ENCODE measurements at places on chromosomes 5 and 9.

DNA sequence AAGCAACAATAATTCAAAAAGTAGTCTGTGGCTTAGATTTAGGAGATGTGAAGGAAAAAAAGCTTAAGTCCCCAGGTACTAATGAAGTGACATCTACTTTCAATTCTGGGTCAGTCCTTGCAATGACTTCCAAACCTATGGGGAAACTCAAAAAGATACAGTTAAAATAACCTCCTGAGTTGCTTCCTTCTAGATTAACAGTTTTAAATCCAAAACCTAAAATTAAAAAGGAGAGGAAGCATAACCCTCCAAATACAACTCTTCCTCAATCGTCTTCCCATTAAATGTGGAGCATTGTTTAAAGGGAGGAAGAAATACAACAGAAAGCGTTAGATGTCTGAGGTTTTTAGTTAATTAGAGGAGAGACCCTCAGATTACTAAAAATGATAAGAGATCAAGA lies 75.7 kb downstream of the AGTPBP1 start:
- DNase-seq, result no peak

DNA sequence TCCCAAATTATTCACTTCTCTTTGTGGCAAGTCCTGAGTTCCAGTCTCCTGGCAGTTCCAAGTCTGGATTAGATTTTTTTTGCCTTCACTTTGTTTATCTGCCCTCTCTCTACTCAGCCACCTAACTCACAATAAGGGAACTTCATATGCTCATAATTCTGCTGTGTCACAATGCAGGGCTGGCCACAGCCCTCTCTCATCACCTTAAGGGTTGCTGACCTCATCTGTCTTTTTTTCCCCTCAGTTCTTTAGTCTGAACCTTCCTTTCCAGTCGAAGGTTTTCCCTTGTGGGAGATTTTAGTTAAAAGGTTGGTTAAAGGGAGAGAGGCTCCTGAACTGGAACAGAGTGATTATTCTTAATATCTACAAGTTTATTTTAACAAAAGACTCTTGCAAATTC lies 4.1 kb downstream of the BAG1 start:
- DNase-seq, result no peak

- DNase-seq, result peak; percentile 58
Observed at GRCh38 chr9:86413971-86414880, 60.0 kb upstream of the TUT7 start.

DNA sequence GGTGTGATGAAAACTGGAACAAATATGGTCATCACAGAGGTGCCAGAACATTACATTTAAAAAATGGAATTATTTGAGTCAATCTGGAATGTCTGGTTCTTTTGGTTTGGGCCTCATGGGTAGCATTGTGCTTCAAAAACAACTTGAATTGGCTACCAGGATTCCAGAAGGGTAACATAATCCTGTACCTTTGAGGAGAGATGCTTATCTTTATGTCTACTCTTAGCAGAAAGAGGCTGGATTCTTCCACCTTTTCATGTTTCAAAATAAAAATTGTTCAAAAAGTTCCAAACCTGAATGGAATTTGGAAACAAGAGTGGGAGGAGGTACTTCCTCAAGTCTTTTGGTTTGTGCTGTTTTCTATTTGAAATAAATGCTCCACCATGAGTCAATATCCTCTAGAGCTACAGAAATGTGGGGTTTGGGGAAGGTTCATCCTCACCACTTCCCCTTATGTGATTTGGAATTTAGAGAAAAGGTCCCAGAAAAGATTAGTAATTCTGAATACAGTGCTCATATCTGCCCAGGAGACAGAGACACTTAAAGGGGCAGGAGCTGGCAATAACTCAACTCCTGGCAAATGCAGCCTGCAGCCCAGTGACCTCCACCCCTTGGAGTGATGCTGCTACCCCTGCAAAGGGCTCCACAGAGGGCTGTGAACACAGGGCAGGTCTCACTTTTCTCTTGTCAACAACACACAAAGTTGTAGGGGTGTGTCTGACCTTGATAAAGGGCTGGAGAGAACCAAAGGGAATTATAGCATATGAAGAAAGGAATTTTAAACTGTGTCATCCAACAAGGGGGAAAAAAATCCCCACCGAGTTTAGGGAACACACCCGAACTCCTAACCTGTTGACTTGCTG lies 272.8 kb downstream of the CWC27 start:
- no peak for DNase-seq

DNA sequence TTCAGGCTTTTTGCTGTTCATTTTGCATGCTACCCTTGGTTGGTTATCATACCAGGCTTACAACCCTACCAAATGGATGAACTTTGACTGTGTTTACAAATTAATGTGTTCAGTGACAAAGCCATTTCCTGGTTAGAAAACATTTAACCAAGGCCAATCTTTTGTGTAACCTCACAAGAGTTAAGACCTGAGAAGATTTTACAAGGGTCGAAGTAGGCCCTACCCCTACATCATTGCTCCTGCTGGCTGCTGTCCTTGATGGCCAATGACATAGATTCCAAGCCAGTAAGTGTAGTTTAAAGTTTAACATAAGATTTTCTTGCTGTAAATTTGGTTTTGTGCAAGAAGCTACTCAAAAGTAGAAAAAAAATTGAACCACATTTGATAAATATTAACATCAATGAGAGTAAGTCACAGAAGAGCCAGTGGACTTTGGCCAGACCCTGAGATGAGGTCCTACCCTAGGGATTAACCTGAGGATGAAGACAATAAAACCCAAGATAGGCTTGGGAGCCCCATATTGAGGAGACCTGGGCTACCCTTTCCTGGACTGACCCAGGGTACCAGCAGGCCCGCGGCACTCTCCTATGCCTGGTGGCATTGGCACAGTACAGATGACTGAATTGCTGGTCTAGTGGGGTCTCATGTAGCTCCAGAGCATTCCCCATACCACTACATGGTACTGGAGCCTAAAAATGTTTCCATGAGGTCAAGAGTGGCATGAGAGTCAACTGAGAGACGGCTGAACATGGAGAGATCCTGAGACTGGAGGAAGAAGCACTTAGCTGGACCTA lies 8.3 kb downstream of the C1QTNF3 start:
- DNase-seq, result no peak

DNA sequence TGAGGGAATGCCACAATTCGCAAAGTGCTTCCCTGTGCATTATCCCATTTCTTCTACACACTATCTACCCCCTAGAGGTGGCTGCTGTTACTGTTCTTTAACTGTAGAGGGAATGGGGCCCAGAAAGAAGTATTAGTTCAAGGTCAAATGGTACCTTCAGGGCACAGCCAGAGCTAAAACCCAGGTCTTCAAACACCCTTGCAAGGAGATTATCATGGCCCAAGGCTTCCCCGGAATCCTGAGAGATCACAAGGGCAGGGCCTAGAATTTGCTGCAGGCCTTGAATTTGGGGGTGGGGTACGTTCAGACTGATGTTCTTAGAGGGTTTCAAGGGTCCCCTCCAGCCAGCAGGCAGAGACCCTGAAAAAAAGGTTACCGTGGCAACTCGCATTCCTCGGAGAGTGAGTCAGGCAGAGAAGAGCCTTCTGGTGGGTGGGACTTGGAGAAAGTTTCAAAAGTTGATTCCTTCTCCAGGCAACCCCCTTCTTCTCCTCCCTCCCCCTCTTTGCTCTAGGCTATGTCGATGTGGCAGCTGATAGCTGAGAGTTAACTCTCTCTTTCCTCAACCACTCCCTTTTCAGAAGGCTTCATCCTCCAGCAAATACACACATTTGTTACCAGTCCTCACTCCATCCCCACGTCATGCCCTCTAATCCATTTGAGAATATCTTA lies 1.9 kb downstream of the SPARC start:
- peak; percentile 55 for DNase-seq

DNA sequence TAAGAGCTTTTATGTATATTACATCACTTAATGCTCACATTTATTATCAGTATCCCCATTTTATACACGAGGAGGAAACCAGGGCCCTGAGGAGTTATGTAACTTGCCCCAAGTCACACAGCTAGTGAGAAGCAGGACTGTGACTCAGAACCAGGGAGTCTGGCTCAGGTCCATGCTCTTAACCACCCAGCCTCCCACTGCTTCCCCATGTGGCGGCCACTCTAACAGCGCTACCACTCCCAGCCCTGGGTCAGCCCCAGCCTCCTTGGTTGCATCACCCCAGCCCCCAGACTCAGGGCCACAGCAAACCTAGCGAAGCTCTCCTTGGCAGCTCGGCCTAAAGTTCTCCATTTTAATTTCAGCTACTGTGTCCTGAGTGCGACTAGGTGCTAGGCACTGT lies 159.1 kb downstream of the PAX5 start:
- DNase-seq, result no peak

GRCh38 chr9:96363175-96363967 lies 20.1 kb downstream of the SLC35D2 start:
- DNase-seq, result no peak

- no peak for DNase-seq
Observed at GRCh38 chr5:130568791-130569190, 596.3 kb downstream of the HINT1 start.

- DNase-seq, result no peak
Observed at GRCh38 chr9:16824545-16825330, 45.7 kb downstream of the BNC2 start.

- DNase-seq, result peak; percentile 26
Observed at GRCh38 chr5:64206653-64207052, 41.0 kb downstream of the RNF180 start.

DNA sequence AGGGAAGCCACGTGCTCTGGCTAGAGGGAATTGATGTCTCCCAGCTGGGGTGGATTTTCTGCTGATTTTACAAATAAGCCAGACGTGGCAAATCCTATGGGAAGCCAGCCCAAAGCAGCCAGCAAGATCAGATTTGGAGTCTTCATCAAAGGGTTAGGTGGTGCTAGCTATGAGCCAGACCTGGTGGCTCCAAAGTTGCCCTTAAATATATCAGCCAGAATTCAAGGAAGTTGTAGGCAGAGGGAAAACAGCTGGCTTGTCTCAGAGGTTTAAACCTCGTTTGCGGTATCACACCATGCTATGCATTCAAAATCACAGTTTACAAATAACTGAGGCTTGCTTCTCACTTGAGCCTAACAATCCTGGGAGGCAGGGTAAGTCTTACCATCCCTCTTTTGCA lies 313.2 kb downstream of the MLLT3 start:
- no peak for DNase-seq

GRCh38 chr9:137252555-137253506 lies 1.7 kb downstream of the STPG3 start:
- no peak for DNase-seq

DNA sequence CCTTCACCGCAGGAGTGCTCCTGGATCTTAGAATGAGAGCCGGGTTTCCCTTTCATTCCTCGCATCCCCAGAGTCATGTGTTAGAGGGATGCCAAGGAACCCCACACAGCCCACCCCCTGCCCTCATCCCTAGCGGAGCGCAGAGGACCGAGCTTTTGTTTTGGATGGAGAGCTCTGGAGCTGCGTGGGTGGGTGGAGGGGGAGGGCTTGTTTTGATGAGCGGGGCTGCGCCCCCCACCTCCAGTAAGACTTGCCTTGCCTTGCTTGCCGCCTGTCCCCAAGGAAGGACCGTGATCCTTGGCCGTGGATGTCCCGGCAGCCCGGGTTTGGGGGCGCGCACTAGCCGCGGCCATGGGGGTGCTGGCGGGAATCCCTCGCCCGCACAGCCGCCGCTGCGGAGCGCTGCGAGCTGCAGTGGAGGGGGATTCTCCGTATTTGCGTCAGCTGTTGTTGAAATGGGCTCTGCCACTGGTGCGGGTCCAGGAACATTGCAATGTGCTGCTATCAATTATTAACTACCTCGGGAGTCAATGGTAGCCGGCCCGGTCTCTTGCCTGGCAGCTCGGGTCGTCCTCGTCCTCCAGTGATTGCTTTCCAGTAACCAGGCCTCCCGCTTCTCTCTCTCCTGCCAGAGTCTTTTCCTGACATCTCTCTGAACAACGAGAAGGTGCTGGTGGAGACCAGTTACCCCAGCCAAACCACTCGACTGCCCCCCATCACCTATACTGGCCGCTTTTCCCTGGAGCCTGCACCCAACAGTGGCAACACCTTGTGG lies 1.0 kb downstream of the EGR1 start:
- no peak for DNase-seq

- DNase-seq, result no peak
Observed at GRCh38 chr5:143843461-143843860, 31.5 kb downstream of the HMHB1 start.

DNA sequence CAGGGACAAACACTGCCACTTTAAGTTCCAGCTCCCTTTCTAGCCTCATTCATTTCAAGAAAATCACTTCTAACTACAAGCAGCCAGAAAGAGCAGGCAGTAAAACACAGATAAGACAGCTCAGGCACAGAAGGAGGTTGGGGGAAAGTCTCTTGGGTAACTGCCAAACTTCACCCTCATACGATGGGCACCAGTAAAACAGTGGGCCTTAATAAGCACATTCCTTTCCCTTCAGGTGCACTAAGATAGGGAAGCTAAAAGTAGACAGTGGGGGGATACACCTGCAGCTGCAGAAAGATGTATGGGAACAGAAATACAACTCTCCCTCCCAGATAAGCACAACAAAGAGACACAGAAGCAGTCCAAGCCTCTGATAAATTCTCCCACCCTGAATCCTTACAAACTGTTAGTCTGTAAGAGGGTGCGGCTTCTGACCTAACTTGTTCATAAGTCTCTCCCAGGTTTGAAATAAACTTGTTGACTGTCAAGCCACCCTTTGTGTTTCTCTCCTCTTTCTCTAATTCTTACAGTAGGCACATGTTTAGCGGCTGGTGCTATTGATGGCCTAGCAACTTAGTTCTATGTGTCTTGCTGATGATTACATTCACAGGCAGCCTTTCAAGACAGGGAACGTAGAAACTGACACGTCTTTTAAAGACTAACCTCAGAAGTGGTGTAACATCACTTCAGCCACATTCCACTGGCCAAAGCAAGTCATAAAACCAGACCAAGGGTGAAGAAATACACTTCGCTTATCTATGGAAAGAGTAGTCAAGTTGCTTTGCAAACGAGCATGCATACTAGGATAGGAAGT lies 6.8 kb upstream of the CKS2 start:
- DNase-seq, result no peak

GRCh38 chr9:72818385-72818784 lies 134.5 kb downstream of the ALDH1A1 start:
- DNase-seq, result no peak

- DNase-seq, result no peak
Observed at GRCh38 chr5:81878333-81878732, 93.5 kb upstream of the ATG10 start.

DNA sequence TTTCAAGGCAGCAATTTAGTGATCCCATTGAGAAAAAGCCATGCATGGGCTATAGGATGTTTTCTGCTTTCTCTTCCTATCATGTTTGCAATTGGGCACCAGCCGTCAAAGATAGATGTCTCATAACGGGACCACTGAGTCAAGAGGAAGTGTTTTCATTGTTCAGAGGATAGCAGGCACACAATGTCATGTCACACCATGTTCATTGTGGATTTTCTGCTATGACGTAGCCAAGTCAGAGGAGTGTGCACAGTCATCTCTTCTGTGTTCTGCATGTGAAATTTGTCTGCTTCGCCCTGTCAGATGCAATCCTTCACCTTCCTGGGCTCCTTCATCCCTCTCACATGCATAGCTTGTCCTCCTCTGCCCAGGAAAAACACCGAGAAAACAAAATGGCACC lies 106.0 kb downstream of the CD180 start:
- DNase-seq, result no peak
